ENCODE measurements at places on chromosomes 13 and 19.

DNA sequence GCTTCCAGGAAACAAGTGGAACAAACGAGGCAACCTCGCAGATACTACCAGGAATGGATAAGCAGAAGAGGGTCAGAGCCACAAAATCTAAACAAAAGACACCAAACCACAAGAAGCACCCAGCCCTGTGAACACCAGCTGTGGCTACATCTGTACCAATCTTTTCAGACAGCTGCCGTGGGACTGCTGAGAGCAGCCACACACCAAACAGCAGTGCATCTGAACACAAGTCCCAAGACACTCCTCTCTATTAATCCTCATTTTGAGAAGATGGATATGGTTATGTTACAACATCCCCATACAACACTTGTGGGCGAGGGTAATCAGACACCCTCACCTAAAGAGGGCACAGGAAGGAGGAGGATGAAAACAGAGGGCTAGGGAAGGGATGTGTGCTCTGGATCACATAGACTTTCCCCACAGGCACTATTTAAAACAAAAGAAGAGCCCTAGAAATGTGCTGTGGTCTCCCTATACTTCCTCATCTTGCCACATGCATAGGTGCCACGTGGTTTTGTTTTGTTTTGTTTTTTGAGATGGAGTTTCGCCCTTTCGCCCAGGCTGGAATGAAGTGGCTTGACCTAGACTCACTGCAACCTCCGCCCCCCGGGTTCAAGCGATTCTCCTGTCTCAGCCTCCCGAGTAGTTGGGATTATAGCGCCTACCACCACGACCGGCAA lies 41.6 kb upstream of the ZNF14 start:
- DNase-seq, result no peak

GRCh38 chr19:9941231-9941630 lies 4.9 kb upstream of the OLFM2 start:
- no peak for DNase-seq

DNA sequence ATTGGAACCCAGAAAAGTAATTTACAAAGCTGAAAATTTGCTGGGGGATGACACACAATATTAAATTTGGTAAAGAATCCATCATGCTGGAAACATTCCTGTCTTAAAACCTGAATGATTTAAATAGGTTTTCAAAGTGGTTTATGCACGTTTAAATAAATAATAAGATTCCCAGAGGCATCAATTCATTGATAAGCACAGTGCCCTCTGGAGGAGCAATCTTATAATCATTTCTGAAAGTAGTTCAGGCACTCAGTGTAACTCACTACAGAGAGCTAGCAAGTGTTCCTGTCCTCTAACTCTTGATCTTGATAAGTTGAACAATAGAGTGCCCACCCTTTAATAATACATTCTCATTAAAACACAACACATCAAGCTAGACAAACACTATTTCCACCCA lies 43.5 kb upstream of the SHISA2 start:
- no peak for DNase-seq

GRCh38 chr13:78680115-78680561 lies 21.2 kb upstream of the OBI1 start:
- no peak for DNase-seq

GRCh38 chr13:36286006-36286405 lies 11.6 kb downstream of the CCDC169 start:
- no peak for DNase-seq

DNA sequence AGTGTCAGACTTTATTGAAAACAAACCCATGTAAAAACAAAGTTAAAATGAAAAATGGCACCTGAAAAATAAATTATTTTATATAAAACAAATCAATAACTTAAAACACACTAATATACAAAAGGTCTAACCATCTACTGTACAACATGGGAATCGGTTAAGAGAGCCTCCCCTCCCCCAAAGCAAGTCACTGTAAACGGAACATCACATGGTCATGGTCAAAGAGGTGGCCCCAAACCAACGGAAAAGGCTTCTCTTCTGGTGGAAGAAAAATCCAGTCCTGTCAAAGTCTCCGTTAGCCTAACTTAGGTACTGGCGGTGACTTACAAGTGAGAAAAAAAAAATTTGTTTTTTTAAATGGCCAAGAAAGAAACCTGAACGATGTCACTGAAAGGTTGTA lies 15.7 kb upstream of the TIMM44 start:
- no peak for DNase-seq

DNA sequence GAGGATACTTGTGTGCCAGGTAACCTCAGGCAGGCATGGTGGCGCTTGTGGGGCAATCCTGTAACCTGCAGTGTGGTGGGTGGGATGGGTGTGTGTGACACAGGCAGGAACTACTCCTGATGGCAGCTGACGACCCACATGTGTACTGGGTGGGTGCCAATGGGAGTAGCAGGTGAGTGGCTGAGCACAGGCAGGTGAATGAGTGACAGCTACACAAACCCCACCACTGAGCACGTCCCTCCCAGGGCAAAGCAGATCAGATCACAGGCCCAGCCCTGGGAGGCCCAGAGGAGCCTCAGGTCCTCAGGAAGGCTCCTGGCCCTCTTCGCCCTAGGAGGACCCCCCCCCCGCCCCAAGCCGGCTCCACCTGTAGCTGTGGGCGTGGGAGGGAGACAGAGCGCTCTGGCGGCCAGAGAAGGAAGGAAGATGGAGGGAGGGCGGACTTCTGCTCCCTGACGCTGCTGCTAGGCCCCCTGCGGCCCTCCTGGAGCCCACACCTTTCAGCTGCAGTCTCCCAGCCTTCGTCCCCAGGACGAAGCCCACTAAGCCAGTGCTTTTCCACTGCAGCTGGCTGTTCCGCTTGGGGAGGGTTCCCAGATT lies 1.3 kb upstream of the ZNF181 start:
- DNase-seq, result no peak

- peak; percentile 45 for DNase-seq
Measured at GRCh38 chr13:29472332-29472961, 123.0 kb downstream of the SLC7A1 start.

GRCh38 chr19:3770136-3770999 lies 1.7 kb downstream of the RAX2 start:
- no peak for DNase-seq

DNA sequence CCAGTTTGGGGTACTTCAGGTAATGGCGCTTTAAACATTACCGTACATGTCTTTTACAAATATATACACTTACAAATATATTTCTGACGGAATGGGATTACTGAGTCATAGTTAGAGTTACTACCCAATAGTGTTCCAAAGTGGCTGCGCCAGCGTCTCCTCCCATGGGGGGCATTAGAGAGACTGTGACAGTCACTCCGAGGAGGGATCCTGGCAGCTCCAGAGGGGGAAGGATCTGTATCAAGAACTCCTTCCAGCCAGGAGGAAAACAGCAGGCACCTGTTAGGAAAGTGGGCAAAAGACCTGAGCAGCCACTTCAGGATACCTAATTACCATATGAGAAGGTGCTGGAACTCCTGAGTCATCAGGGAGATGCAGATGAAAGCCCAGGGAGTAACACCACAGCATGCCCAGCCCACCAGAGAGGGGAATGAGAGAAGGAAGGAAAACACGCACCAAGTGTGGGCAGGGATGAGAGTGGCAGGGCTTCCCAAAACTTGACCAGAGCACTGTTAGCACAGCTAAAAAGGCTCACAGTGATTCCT lies 52.9 kb downstream of the SLC7A9 start:
- no peak for DNase-seq

All from stimulated activated CD4-positive, alpha-beta T cell treated with anti-CD3 and anti-CD28 coated beads, Interleukin-1b, Interleukin-23, amount 100 ng/mL, for 48 hours (primary cell).